ENCODE measurements at places on chromosomes 6 and 20. TPM values are rescaled to one million over a fixed set of nuclear protein-coding genes. Genes with fewer than 3 reads are reported as not detected.

TRERF1 gene
- polyA plus RNA-seq, result 3.0 TPM

PRND gene
- not detected for polyA plus RNA-seq

- no peak for DNase-seq
Measured at GRCh38 chr6:88814909-88815308, 148.5 kb downstream of the RNGTT start.

DYNLT2 gene
- polyA plus RNA-seq, result 3.9 TPM

DNA sequence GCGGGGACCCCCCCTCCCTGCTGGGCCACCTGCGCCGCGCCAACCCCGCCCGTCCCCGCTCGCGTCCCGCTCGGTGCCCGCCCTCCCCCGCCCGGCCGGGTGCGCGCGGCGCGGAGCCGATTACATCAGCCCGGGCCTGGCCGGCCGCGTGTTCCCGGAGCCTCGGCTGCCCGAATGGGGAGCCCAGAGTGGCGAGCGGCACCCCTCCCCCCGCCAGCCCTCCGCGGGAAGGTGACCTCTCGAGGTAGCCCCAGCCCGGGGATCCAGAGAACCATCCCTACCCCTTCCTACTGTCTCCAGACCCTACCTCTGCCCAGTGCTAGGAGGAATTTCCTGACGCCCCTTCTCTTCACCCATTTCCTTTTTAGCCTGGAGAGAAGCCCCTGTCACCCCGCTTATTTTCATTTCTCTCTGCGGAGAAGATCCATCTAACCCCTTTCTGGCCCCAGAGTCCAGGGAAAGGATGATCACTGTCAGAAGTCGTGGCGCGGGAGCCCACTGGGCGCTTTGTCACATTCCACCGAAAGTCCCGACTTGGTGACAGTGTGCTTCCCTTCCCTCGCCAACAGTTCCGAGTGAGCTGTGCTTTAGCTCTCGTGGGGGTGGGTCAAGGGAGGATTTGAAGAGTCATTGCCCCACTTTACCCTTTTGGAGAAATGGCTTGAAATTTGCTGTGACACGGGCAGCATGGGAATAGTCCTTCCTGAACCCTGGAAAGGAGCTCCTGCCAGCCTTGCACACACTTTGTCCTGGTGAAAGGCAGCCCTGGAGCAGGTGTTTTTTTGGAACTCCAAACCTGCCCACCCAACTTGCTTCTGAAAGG is 2.1 kb downstream of the VEGFA start:
- DNase-seq, result peak; percentile 91

DNA sequence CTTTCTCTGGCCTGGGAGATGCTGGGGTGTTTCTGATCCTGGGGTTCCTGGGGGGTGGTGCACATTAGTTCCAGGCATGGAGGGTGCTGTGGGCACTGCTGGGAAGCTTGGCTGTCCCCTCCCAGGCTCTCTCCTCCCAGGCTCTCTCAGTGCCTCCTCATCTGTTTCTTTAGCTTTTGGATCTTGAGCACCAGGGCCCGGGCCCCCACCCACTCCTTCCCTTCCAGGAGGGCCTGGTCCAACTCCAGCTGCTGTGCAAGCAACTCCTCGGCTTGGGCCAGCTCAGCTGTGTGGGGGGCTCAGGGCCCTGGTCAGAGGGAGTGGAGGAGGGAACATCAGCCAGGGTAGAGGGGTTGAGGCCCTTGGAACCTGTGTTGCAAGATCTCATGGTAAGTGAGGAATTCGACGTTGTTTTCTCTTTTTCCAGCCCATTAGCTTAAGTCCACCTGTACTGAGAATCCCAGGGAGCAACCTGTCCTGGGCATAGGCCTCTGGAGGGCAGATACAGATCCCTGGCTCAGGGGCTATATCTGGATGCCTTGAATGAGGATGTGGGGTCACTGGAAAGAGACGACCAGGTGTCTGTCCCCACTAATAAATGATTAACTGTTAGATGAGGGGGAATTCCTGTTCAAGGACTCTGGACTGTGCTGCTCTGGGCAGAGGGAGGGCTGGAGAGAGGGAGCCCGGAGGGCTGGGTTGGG is 34.5 kb upstream of the HLA-A start:
- no peak for DNase-seq

GRCh38 chr6:143232849-143233248 is 172.2 kb downstream of the AIG1 start:
- no peak for DNase-seq

SNTA1 gene
- 4.3 TPM for polyA plus RNA-seq

GRCh38 chr20:58240471-58240870 is 12.0 kb upstream of the ANKRD60 start:
- DNase-seq, result no peak

GRCh38 chr6:101110814-101111213 is 229.7 kb upstream of the ASCC3 start:
- DNase-seq, result no peak

KDM1B gene
- 6.8 TPM for polyA plus RNA-seq

GRCh38 chr20:44010162-44010704 is 95.6 kb downstream of the TOX2 start:
- DNase-seq, result no peak

NHLRC1 gene
- 2.4 TPM for polyA plus RNA-seq

DNA sequence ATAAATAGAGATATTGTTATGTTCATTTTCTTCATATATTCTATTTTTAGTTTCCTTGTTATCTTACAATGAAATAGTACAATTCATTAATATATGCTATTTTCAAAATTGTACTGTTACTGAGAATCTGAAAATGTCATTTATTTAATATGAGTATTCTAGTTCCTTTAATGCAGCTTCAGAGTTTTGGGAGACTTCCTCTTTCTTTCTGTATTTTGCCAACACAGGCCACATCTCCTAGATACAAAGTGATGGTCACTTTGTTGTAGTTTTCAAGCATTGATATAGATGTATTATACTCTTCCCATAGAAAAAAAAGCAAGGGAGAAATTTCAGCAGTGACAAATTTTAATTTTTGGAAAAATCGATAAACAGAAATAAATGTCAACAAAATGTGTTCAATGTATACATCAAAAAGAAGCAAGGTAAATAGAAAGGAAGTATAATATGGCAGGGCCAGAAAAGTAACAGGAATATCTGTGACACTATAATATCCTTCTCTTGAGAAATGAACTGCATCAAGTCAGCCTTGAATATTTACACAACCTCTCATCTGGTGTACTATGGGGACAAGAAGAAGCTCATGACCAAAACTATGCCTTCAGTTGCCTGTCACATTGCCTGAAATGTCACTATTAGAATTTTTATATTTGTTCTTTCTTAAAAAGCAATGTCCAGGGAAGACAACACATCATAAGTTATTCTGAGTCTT is 396.0 kb downstream of the TBC1D32 start:
- no peak for DNase-seq

DNA sequence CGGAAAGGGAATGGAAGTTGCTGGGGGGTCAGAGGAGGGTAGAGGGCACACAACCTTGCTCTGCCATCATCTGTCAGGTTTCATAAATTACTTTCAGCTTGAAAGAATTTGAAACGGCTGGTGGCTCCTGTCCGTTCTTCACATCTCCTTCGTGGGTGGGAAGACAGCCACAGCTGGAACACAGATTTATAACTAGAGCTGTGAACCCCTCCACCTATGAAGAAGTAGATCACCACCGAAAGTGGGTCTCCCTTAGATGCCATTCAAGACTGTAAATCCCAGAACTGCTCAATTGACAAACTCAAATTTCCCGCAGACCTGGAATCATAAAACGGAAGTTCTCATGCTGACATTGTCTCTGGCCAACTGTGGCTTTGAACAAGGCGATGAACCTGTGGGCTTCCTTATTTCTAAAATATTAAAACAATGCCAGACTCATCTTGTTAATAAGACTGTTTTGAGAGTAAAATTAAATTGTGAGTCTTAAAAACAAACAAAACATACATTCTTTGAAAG is 65.3 kb downstream of the BTBD3 start:
- DNase-seq, result no peak

ATAT1 gene
- polyA plus RNA-seq, result 4.3 TPM

MTCH1 gene
- polyA plus RNA-seq, result 144 TPM

SLC44A4 gene
- polyA plus RNA-seq, result 0.83 TPM

WFDC12 gene
- not detected for polyA plus RNA-seq

DNA sequence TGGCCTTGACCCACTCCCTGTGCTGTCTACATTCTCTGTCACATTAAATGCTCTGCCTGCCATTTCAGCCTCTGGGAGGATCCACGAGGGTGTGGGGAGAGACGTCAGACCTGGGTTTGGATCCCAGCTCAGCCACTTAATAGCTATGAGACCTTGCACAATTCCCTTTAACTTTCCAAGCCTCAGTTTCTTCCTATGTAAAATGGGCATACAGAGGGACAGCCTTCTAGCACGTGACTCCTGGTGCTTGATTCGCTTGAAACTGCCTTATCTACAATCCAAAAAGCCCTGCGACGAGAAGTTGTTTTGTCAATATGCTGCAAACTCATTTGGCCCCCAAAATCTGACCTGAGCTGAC is 40.0 kb downstream of the TOX2 start:
- DNase-seq, result no peak

- DNase-seq, result no peak
Measured at GRCh38 chr6:11711984-11712711, 66.5 kb downstream of the ADTRP start.

GRCh38 chr6:158832026-158832425 is 12.9 kb upstream of the EZR start:
- no peak for DNase-seq

TREM2 gene
- polyA plus RNA-seq, result 18.3 TPM

LHFPL5 gene
- polyA plus RNA-seq, result not detected

GRCh38 chr6:104640761-104641160 is 219.0 kb downstream of the HACE1 start:
- DNase-seq, result no peak

GRCh38 chr6:144119376-144119775 is 24.0 kb upstream of the SF3B5 start:
- DNase-seq, result no peak

- no peak for DNase-seq
Measured at GRCh38 chr6:90538278-90539046, 48.4 kb downstream of the MAP3K7 start.

EPB41L1 gene
- polyA plus RNA-seq, result 2.6 TPM

GRCh38 chr20:4383961-4384360 is 337.7 kb upstream of the PRND start:
- no peak for DNase-seq

DNA sequence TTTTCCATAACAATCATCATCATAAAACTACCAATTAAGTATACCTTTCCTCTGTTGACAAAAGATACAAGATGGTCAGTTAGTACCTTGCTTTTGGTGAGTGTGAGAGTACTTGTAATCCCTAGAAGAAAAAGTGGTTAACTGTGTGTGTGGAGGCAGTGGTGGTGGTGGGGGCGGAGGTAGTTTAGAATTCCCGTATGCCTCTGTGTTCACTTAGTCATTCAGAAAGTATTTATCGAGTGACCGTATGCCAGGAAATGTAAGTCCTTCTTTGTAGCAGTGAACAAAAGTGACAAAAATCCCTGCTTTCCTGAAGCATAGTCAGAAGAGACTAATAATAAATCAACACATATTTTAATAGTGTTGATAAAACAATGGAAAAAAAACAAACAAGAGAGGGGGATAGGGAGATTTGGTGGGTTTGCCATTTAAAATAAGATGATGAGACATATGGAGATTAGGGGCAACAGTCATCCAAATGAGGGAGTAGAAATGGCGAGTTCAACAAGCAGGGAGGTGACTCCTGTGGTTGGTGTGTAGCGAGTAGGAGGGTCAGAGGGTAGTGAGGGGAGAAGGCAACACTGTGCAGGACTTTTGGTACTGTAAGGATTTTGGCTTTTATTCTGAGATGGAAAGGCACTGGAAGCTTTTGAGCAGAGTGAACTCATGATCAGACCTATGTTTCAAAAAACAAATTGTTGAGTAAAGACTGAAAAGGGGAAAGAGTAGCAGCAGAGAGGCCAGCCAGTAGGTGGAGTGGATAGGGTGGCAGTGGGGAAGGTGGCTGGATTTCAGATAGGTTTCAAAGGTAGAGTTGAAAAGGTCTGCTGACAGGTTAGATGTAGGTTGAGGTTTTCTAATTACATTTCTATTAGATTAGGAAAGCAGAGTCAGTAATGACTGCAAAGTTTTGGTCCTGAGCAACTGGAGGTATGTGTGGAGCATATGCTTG is 40.3 kb upstream of the SIM1 start:
- DNase-seq, result no peak

GRCh38 chr6:98452685-98453084 is 381.7 kb upstream of the POU3F2 start:
- DNase-seq, result no peak

DNA sequence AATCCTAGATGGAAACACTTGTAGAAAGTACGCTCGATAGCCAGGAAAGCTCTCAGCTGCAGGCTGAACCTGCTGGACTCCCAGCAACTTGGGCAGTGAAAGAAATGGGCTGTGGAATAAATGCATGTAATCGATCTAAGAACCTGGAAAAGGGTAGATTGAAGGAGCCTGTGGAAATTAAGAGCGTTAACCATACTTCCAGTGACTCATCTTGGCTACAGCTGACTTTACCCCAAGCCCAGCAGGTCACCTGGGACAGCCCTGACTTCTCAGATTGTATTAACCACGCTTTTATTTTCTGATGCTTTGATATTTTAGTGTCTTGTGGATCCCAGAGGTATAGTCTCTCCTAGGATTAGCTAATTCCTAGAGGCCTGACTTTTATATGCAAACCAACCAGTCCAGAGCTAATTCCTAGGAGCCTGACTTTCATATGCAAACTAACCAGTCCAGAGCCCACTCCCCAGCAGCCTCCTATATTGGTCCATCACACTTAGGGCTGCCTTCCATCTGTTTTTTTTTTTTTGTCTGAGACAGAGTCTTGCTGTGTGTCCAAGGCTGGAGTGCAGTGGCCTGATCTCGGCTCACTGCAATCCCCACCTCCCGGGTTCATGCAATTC is 86.3 kb downstream of the GMPR start:
- no peak for DNase-seq

GRCh38 chr6:168960551-168961263 is 292.9 kb downstream of the THBS2 start:
- no peak for DNase-seq

DNA sequence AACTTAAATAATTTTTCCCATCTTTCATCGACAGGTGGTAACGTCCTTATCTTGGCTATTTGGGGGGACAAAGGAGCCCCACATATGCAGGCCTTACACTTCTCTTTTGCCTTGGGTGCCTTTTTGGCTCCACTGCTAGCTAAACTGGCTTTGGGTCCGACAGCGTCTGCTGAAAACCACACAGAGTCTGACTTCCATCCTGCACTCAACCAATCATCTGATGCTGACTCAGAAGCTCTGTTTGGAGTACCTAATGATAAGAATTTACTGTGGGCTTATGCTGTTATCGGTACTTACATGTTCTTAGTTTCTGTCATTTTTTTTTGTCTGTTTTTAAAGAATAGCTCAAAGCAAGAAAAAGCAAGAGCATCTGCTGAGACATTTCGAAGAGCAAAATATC is 178.5 kb downstream of the SLC16A10 start:
- DNase-seq, result no peak

HS3ST5 gene
- not detected for polyA plus RNA-seq

MRPL14 gene
- 34.8 TPM for polyA plus RNA-seq

RFX6 gene
- not detected for polyA plus RNA-seq

GRCh38 chr20:4084096-4084495 is 68.7 kb upstream of the RNF24 start:
- no peak for DNase-seq

Measured in spleen (tissue), 13 donors.